NCI-H1930 (cell line): ENCODE measurements at places on chromosomes 7 and 10.

- no peak for DNase-seq
These were observed 16.5 kb downstream of the SPAM1 start for GRCh38 chr7:123941391-123942180.

GRCh38 chr7:135285547-135286233, 52.1 kb downstream of the STRA8 start:
- DNase-seq = no peak

DNA sequence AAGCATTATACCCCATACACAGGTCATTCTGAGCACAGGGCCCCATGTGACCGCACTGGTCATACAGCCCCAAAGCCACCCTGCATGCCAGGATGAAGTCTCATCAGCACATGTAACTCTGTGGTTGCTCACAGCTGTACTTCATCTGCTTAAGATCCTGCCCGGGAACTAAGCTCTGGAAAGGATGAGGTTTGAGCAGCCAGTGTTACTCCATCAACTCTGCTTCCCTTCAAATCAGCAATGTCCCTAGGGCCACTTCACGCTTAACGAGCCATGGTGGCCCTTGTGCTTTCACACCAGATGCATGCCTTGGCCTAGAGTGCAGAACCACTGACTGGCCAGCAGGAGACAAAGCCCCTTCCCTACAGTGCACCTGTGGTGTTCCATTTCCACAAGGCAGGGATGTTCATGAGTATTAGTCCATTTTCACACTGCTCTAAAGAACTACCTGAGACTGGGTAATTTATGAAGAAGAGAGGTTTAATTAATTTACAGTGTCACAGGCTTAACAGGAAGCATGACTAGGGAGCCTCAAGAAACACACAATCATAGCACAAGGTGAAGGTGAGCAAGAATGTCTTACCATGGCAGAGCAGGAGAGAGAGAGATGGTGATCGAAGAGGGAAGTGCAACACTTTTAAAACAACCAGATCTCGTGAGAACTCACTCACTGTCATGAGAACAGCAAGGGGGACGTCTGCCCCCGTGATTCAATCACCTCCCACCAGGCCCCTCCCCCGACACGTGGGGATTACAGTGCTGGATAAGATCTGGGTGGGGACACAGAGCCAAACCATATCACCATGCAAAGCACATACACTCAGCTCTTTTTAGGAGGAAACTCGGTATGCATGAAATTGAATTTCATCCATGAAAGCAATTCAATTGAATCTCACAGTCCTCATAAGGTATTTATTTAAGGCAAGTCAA, 149.0 kb upstream of the CDCA7L start:
- DNase-seq = no peak

- no peak for DNase-seq
These were observed 31.4 kb upstream of the ZNF862 start for GRCh38 chr7:149806726-149807125.

DNA sequence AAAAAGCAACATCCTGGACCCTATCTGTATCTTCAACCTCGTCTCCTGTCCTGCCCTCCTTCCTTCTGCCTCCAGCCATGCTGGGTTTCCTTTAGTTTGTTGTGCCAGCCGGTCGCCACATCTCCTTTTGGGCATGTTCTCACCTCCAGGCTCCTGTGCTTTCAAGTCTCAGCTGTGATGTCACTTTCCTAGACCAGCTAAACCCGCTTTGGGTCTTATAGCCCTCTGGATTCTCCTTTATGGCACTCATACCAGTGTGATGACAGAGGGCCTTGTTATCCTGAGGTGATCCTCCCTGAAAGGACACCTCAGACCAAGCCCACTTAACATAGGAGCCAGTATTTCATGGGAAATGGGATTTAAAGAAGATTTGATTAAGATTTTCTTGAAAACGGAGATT, 108.6 kb downstream of the EMX2 start:
- no peak for DNase-seq
